ENCODE measurements at places on chromosomes 3 and 15.

DNA sequence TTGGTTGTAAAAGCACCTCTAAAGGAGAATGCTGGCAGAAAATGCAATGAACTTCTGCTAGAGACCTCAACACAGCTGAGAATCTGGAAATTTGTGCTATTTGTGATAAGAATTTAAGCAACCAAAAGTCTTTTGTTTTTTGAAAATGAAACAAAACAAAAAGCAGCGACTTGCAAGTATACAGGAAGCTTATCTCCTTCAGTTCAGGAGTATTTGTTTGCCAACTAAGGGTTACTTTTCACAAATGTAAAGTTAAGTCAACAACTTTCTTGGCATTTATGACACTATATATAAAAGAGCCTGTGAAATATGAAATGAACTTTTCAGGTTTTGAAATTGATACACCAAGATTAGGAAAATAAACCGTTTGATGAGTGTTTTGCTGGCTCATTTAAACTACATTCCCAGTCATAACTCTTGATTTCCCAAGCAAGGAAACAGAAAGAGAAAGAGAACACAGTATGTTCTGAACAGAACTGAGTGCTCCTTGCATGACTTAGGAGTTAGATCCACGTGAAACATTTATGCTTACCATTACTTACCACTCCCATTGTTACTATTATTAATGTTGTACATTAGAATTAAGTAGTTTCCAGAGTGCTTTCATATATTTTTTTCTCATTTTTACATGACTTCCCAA is 92.3 kb upstream of the COL8A1 start:
- DNase-seq: no peak

GRCh38 chr3:50117120-50117519 is 28.4 kb downstream of the RBM5 start:
- DNase-seq: no peak

DNA sequence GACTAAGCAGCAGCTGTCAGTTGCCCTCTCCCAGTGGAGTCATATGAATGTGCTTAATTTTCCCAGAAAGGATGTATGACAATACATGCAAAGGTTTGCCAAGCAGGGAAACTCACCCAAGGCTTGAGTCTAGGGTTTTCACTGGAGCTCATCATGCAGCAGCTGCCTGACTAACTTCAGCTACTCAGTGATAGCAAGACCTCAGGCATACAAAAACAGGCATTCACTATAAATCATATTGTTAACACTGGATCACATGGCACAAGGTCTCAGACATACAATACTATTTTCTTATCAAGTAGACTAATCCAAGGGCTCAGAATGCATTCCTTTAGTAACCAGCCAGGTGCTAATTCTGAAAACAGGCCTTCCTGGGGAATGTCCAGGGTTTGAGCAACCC is 85.0 kb upstream of the STAC start:
- no peak for DNase-seq

- no peak for DNase-seq
Measured at GRCh38 chr15:69848551-69849231, 249.0 kb downstream of the TLE3 start.

DNA sequence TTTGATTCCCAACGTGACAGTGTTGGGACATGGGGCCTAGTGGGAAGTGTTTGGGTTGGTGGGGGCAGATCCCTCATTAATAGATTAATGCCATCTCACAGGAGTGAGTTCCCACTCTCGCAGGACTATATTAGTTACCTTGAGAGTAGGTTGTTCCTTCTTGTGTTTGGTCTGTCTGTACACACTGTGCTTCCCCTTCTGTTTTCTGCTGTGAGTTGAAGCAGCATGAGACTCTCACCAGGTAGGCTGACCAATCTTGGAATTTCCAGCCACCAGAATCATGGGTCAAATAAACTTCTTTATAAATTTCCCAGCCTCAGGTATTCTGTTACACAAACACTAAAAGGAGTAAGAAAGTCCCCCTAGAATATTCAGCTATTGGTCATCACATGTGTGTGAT is 145.4 kb downstream of the ERC2 start:
- DNase-seq: no peak

DNA sequence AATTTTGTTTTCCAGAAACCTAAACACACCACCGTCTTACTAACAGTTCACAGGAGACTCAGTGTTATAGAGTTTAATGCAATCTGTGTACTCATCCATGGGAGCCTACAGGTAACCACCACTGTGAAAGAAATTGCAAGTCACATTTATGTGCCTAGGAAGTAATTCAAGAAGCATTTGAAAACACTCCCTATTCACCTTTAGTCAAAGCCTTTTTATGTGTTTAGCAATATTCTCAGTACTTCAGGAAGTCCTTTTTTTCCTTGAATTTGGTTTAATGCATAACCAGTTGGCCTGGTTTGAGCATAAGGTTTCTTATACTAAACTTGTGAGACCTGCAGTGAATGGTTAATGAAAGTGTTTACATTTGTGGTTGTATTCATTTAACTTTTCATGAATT is 346.1 kb downstream of the CHST2 start:
- DNase-seq: no peak

- no peak for DNase-seq
Measured at GRCh38 chr15:66620341-66620740, 54.5 kb upstream of the LCTL start.

- DNase-seq: no peak
Measured at GRCh38 chr15:65392368-65392767, 14.6 kb upstream of the IGDCC3 start.

GRCh38 chr15:93913310-93913709 is 318.1 kb upstream of the MCTP2 start:
- no peak for DNase-seq

DNA sequence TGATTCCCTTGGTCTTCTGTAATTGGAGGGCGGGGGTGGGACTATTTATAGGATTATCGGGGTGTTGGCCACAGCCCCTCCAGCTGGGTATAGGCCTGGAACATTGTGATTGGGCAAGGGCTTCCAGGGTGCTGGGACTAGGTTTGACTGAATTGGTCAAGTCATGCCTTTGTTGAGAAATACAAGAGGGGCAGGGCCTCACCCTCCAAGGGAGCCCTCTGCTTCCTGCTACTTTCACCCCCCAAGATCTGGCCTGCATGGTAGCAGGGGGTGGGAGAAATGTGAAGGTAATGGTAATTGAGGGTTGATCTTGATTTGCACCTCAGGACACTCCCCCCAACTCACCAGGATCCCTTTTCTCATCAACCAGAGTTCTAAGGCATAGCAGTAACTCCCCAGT is 25.2 kb downstream of the TRIM71 start:
- DNase-seq: no peak

- DNase-seq: no peak
Measured at GRCh38 chr3:40523781-40524180, 979 bp upstream of the ZNF621 start.

- no peak for DNase-seq
Measured at GRCh38 chr3:9696480-9697220, 7.0 kb upstream of the CPNE9 start.

GRCh38 chr3:187798126-187798525 is 52.9 kb upstream of the BCL6 start:
- no peak for DNase-seq

- DNase-seq: no peak
Measured at GRCh38 chr3:133032301-133032700, 5.9 kb upstream of the TMEM108 start.

GRCh38 chr15:25703726-25704125 is 159.4 kb downstream of the ATP10A start:
- no peak for DNase-seq

GRCh38 chr3:159604151-159604581 is 384.5 kb upstream of the IL12A start:
- no peak for DNase-seq

DNA sequence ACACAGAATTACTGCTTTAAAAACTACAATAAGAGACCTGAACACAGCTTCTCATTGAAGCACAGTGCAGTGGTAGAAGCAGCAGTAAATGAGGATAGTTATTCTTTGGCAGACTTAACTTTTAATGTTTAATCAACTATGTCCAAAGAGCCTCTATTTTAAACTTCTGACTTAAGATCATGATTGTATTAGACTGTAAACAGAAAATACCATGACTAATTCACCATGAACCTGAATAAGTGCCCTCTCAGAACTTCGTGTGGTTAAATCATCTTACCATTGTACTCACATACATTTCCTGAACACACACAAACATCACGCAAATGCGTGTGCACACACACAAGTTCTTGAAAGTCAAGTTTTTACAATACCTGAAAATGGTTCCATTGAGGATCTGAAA is 13.9 kb downstream of the CEP152 start:
- DNase-seq: no peak

DNA sequence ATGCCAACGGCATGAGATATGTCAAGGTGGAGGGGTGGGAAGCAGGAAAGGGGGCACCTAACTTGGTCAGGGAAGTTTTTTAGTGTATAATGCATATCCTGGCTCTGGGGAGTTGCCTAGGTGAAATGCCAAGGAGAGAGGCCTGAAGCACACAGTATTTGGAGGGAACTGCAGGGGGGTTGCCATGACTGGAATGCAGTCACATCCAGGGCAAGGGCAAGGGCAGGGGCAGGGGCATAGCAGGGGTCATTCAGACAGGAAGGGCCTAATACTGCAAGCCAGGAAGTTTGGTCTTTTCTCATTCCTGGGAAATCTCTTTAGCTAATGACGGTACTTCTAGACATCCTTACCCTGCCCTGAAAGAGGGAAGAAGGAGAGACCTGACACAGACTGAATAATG is 60.5 kb downstream of the MYRIP start:
- DNase-seq: no peak

- DNase-seq: no peak
Measured at GRCh38 chr3:32245200-32245599, 6.7 kb downstream of the CMTM8 start.

- no peak for DNase-seq
Measured at GRCh38 chr15:55515991-55516776, 8.2 kb upstream of the DNAAF4 start.

GRCh38 chr3:63231643-63232042 is 46.5 kb upstream of the SYNPR start:
- DNase-seq: no peak

DNA sequence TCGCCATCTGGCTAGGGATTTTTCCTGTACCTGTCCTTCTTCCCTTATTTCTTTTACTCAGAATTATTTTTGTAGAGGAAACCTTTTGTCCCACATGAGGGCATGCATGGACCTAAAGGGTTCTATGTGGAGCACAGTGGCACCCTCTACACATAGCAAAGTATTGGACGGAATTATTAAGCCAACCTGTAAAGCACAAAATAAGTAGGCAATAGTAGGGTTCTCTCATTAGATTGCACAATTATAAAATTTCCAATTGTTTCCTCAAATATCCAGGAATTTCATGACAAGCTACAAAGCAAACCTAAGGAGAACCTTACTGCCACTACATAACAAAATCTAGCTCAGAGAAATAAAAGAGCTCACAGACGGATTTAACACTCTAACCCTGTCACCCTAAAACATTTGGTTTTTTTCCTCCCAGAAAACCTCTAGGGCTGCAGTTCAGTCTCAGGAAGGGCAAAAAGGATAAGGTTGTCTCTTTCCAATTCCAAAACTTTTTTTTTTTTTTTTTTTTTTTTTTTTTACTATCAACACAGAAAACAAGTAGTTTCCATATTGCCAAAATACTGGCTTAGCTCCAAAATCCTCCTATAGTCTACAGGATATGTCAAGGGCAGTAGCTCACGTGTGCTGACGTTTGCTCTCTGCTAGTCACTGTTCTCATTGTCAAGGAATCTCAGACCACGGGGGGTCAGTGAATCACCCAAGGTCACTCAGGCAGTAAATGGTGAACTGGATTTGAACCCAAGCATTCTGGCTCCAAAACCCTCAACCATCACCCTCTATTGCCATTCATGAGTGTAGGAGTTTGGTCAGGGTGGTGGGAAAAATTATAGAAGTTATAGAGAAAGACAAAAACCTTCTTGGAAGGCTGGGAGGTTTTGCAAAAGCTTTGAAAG is 52.3 kb downstream of the NCEH1 start:
- DNase-seq: no peak
